HepG2 (cell line): ENCODE measurements at places on chromosomes 1 and 21.

DNA sequence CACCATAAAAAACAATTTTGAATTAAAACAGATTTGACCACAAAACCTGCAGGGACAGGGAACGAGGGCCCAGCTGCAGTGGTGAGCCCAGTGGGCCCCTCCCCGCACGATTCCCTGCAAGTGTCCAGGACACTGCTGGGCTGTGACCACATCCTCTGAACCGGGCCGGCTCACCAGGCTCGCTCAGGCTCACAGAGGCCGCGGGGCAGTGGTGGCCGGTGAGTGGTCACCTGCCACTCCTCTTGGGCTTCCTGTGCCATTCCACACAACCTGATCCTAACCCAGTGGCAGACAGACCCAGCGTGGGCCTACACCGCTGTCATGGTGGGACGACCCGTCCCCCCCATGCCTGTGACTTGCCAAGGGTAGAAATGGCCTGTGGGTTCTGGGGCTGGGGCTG, 36.5 kb upstream of the RIPK4 start:
- DNase-seq: no peak

- no peak for DNase-seq
Measured at GRCh38 chr21:17597680-17598079, 15.0 kb downstream of the BTG3 start.

DNA sequence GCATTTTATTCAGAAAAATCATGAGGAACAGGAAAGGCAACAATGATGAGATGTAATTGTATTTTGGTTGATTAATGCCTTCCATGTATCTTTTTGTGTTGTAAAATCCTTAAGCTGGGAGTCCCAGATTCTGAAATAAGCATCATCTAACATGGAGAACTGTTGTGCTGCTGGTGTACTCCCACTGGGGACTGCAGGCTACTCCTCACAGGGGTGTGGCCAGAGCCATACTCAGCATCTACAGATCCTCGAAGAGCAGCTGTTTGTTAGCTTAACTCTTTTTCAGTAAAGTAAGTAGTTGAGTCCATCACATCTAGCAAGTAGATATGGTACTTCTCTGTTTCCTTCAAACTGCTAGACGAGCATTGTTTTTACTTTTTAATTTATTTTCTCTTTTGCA, 358.0 kb downstream of the BRINP3 start:
- DNase-seq: no peak

- no peak for DNase-seq
Measured at GRCh38 chr1:24468685-24469316, 33.8 kb upstream of the RCAN3 start.

- DNase-seq: no peak
Measured at GRCh38 chr1:41504114-41505035, 19.9 kb upstream of the EDN2 start.

- no peak for DNase-seq
Measured at GRCh38 chr1:22978299-22978698, 5.6 kb upstream of the LACTBL1 start.

GRCh38 chr1:67174716-67175284, 8.5 kb downstream of the IL23R start:
- no peak for DNase-seq

GRCh38 chr1:201483373-201483949, 14.5 kb upstream of the PHLDA3 start:
- no peak for DNase-seq

- DNase-seq: no peak
Measured at GRCh38 chr1:241607497-241607896, 32.7 kb downstream of the CHML start.

DNA sequence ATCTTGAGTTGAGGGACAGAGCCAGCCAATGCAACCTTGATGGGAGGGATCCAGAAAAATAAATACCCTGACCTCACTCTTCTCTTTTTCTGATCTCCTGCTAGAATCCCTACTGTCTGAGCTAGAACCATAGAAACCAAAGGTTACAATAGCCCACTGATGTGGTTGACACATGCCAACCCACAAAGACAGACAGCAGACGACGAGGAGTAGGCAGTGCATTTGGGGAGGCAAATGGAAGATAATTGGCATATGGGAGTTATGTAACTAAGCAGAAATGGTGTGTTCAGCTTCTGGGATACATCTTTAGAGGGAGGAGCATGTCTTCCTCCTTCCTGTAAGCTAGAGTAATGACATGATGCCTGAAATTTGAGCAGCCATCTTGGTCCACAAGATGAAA, 171.7 kb upstream of the FGGY start:
- no peak for DNase-seq

DNA sequence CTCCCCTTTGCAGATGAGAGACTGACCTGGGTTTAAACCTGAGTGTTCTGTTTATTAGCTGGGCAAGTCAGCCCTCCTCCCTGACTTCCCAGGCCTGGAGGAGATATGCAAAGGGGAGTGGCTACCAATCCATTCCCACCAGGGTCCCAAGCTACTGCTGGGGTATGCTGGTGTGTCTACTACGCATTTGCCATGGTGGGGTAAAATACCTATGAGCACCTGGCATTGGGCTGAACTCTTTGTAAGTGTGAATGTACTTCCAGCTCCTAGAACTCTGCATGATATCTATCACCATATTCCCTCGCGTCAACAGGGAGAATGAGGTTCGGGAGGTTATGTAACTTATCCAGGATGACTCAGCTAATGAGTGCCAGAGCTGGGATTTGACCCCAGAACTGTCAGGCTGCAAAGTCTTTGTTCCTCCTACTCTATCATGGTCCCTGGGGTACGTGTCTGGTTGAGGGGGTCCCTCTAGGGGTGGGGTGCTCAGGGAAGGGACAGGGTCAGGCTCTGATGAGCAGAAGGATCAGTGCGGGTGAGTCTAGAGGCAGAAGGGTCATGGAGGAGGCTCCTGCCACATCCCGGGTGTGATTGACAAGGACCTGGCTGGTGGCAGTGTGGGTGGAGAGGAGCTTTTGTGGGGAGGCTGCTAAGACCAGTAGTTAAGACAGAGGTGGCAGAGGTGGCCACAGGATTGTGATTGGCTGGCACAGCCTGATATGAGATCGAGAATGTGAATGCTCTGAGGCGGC, 16.7 kb downstream of the AMPD2 start:
- peak; percentile 46 for DNase-seq

DNA sequence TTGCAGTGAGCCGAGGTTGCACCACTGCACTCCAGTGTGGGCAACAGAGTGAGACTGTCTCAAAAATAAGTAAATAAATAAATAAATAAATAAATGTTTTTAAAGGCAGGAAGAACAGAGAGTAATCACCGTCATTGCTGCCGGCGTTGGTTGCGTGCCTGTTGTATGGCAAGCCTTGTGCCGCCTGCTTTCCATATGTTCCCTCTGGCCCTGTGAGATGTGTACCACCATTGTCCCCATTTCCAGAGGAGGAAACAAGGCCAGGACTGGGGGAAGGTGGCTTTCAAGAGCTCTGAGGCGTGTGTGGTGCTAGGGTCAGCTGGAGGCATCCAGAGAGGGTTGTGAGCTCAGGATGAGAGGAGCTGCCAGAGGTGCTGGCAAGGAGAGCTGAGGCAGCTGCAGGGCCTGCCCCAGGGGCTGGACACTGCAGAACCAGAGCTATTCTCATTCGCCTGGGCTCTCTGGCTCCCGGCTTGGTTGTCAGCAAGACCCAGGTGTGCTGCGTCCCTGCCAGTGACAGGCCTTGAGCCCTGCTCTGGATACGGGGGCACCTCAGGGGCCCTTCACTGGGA, 5.2 kb upstream of the MARCKSL1 start:
- no peak for DNase-seq

DNA sequence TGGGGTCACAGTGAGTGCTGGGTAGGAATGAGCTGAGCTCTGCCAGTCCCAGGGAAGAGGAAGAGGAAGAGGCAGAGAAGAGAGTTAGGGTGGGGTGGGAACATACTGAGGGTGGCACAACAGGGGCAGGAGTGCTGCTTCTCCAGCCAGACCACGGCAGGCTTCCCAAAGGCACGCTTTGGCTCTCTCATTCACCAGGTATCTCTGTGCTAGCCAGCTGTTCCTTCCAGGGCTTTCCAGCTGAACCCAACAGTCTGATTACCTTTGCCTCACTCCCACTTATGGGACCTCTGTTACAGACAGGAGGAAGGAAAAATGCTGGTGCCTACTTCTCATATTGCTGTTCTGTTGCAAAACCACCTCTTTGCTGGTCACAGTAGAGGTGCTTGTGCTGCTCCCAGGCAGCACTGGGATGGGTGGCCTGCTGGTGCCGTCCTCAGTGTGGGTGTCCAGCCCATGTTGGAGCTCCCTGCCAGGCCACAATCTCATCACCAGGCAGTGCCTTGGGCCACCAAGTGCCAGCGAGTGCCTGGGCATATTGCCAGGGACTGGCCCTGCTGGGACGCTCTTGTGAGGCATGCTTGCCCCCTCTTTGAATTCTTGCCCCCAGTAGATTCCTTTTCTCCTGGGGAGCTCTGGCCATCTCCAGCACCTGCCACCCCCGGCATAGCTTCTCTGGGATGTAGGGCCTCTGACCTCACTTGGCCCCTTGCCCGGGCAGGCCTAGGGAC, 2.1 kb downstream of the ADORA1 start:
- no peak for DNase-seq

DNA sequence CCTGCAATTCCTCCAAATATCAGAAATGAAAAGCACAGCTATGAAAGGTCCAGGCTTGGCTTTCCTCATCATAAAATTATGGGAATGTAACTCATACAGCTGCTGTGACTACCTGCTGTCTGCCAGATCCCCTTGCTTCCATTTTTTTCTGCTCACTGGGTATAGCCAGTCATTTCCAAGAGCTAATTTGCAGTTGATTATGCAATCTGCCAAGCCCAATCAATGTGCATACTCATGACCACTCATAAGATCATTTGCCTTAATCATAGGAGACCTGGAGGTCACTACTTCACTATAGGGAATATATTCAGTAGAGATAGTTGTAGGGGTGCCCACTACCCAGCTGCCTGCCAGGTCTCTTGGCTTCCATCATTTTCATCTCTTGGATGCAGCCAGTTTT, 417.7 kb upstream of the ZRANB2 start:
- no peak for DNase-seq

GRCh38 chr1:184494929-184495328, 108.1 kb downstream of the C1orf21 start:
- DNase-seq: no peak

DNA sequence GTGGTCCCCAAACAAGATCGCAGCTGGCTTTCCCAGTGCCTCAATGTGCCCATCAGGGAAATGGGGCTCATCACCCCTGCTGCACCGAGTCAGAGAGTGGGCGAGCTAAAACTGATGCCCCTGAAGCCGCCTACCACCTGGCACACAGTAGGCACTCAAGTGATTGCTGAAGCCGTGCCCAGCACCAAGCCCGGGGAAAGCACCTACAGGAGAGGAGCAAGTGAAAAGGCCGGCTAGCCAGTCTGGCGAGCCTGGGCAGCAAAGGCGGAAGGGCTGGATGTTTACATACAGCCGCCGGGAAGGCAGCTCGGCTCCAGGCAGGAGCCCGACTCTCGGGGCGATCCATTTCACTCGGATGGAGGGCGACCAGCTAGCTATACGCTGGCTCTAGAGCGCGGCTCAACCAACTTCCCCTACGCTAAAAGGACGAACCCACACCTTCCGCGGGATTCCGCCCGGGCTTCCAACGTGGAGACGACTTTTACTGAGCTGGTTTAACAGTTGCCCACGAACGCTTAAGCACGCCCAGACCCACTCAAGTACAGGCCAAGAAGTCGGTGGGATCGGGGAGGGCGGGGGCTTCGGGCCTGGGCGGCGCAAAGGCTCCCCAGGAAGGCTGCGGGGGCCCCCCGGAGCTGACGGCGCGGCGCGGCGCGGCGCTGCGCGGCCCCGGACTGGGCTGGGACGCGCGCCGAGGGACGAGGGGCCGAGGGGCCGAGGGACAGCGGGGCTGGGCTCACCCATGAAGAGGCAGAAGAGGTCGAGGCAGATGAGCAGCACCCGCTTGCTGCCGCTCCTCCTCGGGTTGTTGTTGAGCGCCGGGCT, 1.0 kb downstream of the PLPP3 start:
- peak; percentile 34 for DNase-seq

GRCh38 chr1:169041366-169041765, 65.1 kb upstream of the ATP1B1 start:
- DNase-seq: no peak

- DNase-seq: no peak
Measured at GRCh38 chr1:219882096-219882495, 46.3 kb downstream of the SLC30A10 start.

DNA sequence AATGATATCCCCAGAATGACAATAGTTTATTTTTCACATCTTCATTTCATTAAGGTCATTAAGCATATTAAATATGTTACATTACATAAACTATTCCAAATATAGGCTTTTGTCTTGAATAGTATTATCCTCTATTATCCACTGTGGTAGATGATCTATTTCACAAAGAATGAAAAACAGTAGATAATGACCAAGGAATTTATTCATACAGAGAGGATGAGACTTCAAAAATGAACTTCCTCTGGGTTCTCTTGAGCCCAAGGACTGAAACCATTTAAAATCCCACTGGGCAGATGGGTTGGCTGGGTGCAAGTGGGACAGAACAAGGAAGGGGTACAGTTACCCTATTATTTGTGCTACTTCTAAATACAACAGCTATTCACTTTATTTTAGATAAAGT, 33.0 kb downstream of the PTPN14 start:
- no peak for DNase-seq

DNA sequence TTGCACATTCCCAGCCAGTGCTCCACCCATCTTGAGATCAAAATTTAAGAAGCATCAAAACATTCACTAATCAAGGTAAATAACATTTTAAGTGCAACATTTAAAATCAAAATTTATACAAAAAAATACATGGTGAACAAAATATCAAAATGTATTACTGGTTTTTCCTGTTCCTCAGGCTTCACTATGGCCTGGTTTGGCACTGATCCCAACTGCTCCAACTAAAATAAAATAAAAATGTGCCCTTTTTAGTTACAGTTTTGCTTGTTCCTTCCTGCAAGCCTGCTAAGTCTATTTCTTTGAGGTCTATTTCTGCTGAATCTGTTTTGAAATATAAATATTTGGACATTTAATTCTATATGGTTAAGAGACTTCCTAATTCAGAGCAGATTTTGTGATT, 54.9 kb downstream of the ADAMTS1 start:
- no peak for DNase-seq

DNA sequence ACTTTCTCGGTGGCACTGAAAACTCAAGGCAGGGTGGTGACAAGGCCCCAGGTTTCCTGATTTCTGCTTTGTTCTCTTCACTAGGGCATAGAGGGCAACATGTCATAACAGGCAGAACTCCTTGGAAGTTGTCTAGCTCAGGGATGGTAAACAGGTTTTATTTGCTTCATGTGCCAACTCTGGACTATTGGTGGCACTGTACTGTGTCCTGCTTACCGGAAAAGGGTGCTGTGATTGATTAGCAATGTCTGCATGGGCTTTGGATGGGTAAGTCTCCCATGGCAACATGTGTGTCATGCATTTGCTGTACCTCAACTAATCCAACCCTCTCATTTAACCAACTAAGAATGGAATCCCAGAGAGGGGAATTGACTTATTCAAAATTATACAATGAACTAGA, 70.7 kb upstream of the USP24 start:
- DNase-seq: no peak
